ENCODE measurements at places on chromosomes 6 and 20.

DNA sequence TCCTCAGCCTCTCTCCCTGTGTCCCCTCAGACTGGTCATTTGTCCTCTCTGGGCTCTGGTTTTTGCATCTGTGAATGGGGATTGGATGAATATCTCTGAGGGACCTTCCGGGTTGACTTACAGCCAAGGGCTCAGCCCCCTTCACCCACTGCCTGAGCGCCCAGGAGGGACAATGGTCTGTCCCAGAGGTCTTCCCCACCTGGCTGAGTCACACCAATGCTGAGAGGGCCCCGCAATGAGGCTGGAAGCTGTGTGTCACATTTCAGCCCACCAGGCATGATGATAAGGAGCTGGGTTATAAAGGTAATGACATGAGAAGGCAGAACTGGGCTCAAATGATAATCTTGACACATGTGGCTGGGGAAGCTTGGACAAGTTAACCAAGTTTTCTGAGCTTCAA, 70.5 kb downstream of the TOX2 start:
- DNase-seq: no peak

GRCh38 chr20:8368670-8369069, 236.6 kb downstream of the PLCB1 start:
- DNase-seq: no peak

GRCh38 chr6:92196325-92196724, 1223.0 kb downstream of the EPHA7 start:
- no peak for DNase-seq

GRCh38 chr6:165390475-165390874, 81.1 kb upstream of the C6orf118 start:
- no peak for DNase-seq

- no peak for DNase-seq
Measured at GRCh38 chr6:170024940-170025339, 265.9 kb downstream of the DLL1 start.

- DNase-seq: no peak
Measured at GRCh38 chr6:2222275-2222842, 23.0 kb downstream of the GMDS start.

DNA sequence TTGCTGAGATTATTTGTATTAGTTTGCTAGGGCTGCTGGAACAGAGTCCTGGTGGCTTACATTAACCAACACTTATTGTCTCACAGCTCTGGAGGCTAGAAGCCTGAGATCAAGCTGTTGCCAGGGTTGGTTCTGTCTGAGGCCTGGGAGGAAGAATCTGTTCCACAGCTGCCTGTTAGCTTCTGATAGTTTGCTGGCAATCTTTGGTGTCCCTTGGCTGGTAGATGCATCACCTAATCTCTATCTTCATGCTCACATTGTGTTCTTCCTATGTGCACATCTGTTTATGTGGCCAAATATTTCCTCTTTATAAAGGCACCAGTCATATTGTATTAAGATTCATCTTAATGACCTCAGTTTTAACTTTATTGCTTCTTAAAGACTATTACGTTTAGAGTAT, 19.5 kb downstream of the SF3B5 start:
- no peak for DNase-seq

DNA sequence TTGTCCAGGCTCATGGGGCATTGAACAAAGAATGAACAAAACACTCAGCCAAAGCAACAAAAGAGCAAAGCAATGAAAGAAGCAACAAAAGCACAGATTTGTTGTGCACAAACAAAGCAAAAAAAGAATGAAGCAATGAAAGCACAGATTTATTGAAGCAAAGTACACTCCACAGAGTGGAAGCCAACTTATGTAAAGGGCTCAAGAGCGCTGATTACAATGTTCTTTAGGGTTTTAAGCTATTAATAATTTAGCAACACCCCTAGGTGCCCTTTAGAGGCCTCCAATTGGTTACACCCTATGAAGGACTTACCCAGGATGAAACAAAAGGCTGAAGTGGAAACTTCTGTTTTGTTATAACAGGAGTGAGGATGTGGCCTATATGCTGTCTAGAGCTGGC, 179.2 kb upstream of the PROKR2 start:
- no peak for DNase-seq

GRCh38 chr6:81376745-81377144, 375.7 kb downstream of the TENT5A start:
- DNase-seq: no peak

- DNase-seq: no peak
Measured at GRCh38 chr6:37376078-37376743, 22.4 kb downstream of the RNF8 start.

DNA sequence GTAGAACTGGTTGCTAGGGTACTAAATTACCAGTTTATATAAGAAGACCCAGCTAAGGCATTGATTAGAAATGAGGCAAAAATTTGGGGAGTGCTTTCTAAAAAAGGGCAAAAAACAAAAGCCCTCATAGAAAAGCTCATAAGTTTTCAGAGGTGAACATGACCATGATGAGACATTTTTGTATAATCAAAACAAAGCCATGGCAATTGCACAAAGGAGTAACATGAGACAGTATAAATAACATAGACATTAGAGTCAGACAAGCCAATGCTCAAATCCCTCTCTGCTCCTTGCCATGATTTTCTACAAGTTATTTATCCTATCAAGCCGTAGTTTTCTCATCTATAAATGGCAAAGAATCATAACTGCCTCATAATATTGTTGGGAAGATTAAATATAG, 112.2 kb upstream of the ADTRP start:
- DNase-seq: no peak

GRCh38 chr6:155955038-155955437, 499.4 kb upstream of the NOX3 start:
- DNase-seq: no peak

DNA sequence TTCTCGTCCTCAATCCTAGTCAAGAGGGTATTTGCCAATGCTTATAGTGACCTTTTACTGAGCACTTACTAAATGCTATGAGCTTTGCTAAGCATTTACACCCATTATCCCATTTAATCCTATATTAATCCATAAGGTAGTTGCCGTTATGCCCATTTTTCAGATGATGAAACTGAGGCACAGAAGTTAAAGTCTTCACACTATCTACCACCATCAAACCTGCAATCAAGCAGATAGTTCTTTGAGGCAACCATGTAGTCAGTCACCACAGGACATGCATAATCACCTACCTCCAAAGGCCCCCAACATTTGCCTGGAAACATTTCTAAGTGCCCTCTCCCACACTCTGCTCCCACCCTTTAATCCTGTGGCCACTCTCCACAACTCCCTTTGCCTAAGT, 149.6 kb downstream of the LY86 start:
- no peak for DNase-seq

GRCh38 chr20:64057628-64058498, 5.1 kb upstream of the TCEA2 start:
- peak; percentile 98 for DNase-seq

DNA sequence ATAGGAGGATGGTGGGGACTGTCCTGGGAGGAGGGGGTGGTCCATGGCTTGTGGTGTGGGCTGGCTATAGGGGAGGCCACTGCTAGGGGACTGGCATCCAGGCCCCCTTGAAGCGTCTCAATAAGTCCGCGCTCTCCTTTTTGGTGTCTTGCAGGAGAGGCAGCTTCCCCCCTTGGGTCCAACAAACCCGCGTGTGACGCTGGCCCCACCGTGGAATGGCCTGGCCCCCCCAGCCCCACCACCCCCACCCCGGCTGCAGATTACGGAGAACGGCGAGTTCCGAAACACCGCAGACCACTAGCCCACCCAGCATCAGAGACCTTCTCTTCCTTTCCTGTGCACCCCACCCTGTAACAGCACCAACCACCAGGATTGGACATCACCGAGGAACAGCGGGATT, 2.8 kb upstream of the ZBTB9 start:
- no peak for DNase-seq

DNA sequence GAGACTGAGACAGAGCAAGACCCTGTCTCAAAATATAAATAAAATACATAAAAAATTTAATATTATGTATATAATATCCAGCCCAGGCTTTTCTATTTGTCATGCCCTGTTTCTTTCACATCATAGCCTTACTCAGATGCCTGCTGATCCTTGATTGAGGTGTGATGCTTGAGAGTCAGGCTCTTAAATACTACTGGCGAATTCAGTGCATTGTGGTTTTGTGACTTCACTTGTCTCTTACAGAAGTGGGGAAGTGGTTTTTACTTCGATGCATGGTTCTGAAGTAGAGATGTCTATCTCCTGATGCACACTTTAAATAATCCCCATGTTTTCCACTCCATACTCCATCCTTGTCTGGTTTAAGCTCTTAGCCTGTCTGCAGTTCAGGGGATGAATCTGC, 29.1 kb downstream of the ASXL1 start:
- DNase-seq: no peak

GRCh38 chr20:6635034-6635736, 132.3 kb upstream of the BMP2 start:
- no peak for DNase-seq

DNA sequence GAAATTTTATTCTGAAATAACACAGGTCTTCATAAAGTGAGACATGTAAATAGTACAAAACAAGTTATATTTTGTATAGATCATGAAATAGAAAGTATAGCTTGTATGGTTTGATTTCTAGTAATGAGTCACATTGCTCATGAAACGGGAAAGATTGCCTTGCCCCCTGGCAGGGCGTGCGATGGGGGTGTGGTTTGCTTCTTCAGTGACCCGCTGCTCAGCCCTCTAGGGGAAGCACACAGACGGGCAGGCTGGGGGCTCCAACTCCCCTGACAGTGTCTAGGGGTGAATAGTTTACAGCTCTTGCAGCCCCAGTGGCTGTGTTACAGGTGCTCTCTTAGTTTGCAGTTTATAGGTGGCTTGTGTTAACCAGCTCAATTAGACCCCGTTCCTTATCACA, 170.5 kb upstream of the RGS17 start:
- no peak for DNase-seq

DNA sequence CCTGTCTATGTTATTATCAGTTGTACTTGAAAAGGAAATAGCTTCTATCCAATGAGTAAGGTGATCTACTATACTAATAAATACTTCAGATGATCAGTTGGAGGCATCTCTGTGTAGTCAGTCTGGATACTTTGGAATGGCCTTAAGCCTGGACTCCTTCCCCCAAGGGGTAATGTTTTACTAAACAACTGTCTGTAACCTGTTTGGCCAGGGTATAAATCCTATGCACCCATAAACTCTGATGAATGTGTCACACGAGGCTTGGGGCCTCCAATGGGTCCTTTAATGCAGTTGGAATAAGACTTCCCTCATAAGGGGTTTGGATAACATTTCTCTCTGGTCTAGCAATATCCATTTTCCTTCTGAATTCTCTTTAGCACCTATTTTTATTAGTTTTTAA, 19.5 kb upstream of the SLC52A3 start:
- no peak for DNase-seq

GRCh38 chr6:110217266-110217665, 37.0 kb downstream of the CDC40 start:
- no peak for DNase-seq

- DNase-seq: no peak
Measured at GRCh38 chr6:101396548-101397173, 3.2 kb downstream of the GRIK2 start.

- DNase-seq: no peak
Measured at GRCh38 chr20:49631856-49632418, 64.0 kb upstream of the PTGIS start.

GRCh38 chr6:117418320-117418719, 7.4 kb downstream of the ROS1 start:
- no peak for DNase-seq

DNA sequence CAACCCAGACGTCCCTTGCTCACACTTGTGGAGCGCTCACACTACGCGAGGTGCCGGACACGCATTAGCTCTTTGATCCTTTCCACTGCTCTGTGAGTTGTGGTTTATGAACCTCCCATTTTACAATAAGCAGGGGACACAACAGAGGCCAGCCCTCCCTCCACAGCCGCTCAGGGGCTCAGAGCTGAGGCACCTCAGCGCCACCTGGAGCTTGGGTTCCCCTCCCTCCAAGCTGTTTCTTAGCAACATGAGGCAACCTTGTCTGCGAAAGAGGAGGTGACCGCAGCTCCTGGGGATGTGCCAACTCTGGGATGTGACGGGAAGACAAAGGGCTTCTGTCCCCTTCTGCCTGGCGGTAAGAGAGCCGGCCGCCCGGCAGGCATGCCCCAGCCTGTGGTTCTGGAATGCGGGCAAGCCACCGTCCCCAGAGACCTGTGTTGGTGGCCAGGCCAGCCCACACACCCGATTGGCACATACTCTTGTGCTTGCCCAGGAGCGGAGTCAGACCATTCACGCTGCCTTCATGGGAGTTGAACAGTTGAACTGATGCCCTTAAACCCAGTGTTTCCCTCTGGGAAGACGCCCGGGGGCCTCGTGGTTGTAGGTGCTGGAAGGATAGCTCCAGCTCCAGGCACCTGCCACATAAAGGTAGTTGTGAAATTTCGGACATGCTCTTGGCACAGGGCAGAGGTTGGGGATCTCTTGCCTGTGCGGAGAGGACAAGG, 44.5 kb downstream of the RBM38 start:
- DNase-seq: no peak

DNA sequence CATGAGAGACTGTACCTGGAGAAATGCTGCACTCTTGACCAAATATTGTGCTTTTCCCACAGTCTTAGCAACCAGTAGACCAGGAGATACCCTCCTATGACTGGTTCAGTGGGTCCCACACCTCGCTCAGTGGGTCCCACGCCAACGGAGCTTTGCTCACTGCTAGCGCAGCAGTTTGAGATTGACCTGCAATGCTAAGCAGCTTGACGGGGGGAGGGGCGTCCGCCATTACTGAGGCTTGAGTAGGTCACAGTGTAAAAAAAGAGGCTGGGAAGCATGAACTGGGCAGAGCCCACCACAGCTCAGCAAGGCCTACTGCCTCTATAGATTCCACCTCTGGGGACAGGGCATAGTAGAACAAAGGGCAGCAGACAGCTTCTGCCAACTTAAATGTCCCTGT, 49.0 kb upstream of the HIVEP2 start:
- DNase-seq: no peak

DNA sequence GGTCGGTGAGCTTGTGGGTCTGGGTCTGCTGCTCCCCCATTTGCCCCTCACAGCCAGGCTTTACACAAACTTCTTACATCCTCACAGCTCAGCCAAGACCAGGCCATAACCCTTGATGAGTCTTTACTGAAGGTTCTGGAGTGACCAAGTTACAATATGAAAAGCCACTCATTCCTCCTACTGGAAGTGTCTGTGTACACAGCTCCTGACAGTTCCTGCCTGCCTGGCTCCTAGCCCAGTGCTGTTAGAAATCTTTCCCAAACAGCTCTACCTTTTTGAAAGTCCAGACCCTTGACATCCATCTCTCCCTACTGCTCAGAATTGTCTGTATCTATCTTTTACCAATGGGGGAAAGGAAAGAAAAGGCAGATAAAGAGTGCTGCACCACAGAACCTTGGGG, 106.9 kb downstream of the PAX1 start:
- DNase-seq: no peak

Measured in GM12892 (cell line).